NCI-H526 treated with DMSO at 0.1 percent for 48 hours (cell line): ENCODE measurements at places on chromosomes 12 and 14.

GRCh38 chr14:61471297-61472005, 150.1 kb downstream of the PRKCH start:
- DNase-seq: peak; percentile 55

- no peak for DNase-seq
Observed at GRCh38 chr12:108995370-108995992, 25.4 kb downstream of the SVOP start.

DNA sequence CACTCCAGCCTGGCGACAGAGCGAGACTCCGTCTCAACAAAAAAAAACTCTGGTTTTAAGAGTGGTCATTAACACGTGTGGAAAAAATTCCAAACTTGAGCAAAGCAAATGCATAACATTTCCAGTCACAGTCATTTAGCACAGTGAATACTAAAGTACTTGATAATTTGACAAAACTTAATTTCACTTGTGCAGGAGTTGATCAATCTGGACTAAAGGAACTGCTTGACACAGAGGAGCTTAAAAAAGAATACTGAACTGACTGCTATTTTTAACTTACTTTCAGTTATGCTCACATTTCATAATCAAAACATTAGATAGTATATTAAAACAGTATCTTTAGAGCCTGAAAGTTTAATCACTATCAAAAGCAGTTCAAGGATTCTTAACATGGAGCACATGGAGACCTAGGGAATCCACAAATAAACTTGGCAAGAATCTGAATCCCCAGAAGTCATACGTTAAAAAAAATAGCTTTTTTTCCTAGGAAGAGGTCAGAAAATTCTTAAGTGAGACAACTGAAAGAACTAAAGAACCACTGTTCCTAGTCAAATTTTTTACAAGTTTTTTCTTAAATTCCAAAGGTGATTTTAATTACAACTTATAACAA, 7.4 kb downstream of the UBE2N start:
- no peak for DNase-seq

DNA sequence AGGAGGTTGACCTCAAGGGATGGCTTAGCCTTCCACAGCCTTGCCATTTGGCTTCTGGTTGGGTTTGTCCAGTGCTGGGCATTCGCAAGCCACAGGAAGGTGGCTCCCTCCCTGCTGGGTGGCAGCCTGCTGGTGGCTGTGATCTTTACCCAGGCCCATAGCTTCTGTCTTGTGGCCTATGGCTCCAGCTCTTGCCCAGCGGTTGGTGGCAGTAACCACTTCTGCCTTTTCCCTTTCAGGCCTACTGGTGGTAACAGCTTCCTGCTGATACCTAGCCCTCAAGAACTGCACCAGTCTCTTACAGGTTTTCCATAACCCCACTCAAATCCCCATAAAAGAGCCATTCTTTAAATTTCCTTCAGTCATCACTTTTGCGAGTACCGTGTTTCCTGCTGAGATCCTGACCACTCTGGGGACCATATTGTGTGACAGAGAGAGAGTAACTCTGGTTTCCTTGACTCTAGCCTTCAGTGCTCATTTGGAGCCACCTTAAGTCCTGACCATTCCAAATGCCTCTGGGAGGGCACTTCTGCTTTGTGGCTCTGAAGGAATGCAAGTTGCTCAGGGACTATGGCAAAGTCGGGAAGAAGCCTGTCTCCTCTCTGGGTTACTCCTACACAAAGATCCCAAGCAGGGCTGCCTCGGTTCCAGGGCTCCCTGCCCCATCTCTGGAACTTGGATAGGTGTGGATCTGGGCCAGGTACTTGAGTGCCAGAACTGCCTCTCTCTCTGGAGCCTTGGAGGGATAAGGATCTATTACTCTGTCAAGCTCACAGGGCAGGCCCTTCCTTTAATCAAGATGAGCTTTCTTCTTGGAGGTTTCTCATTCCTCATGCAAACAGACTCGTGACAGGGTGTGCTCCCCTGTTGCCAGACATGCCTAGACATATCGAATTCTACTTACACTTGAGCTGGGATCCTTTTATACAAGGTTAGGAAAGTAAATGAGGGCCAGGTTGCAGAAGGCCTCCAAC, 2.9 kb upstream of the NYNRIN start:
- no peak for DNase-seq

- DNase-seq: no peak
Observed at GRCh38 chr14:53341324-53341723, 188.2 kb upstream of the DDHD1 start.

DNA sequence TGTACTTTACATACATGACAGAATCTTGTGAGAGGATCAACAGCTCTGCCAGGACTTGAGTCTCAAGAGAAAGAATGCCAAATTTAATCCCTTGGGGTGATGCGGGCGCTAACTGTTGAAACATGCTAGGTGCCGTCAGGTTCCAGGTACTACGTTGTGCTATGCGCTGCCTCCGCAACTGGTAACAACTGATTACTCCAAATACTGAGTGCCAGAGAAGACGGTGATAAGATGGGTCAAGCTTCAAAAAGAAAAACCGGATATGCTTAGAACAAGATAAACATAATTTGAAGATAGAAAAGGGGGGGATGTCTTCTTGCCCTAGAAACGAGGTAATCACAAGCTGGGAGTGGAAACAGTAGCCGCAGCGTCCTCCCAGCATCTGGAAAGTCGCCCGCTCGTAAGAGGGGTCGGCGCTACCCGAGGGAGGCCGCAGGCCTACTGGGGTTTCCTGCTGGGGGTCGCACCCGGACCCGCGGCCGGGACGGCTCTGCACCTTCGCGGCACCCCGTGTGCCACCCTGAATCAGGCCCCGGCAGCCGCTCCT, 678 bp downstream of the ZBTB25 start:
- peak; percentile 25 for DNase-seq

GRCh38 chr12:70154960-70155589, 88.2 kb upstream of the CNOT2 start:
- DNase-seq: no peak

DNA sequence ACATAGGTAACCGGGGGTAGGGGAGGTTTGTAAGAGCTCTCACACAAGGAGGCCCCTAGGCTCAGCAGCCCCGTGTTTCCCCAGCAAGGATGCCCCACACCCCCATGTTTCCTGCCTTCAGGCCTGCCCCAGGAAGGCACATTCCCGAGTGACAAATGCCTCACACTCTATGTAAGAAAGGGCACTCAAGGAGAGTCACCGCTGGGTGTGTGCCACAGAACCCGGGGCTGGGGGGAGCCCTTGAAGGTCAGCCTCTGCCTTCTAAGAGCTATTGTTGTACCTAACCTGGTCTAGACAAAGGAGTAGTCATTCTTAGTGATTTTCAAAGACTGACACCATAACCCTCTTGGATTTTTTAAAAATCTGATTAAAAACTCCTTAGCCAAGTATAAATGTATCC, 333.6 kb downstream of the DPF3 start:
- no peak for DNase-seq

- DNase-seq: no peak
Observed at GRCh38 chr12:105888696-105889095, 250.1 kb downstream of the NUAK1 start.

GRCh38 chr14:59454139-59454538, 11.0 kb downstream of the GPR135 start:
- DNase-seq: no peak
